ENCODE measurements at places on chromosomes 16 and 17.

DNA sequence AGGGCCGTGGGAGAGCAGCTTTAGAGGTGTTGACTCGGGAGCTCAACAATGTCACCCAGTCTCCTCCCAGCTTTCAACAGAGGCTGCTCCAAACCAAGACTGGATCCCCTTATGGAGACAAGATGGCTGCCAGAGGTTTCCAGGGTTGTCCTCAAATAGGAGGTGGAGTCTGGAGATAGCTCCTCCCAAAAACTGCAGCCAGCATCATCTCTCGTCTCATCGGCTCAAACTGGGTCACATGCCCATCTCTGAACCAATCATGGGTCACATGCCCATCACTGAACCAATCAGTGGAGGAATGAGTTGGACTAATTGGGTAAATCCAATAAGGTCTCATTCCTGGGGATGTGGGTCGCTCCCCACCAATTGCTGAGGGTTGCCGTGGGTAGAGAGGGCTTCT, 41.1 kb upstream of the C16orf82 start:
- no peak for DNase-seq

DNA sequence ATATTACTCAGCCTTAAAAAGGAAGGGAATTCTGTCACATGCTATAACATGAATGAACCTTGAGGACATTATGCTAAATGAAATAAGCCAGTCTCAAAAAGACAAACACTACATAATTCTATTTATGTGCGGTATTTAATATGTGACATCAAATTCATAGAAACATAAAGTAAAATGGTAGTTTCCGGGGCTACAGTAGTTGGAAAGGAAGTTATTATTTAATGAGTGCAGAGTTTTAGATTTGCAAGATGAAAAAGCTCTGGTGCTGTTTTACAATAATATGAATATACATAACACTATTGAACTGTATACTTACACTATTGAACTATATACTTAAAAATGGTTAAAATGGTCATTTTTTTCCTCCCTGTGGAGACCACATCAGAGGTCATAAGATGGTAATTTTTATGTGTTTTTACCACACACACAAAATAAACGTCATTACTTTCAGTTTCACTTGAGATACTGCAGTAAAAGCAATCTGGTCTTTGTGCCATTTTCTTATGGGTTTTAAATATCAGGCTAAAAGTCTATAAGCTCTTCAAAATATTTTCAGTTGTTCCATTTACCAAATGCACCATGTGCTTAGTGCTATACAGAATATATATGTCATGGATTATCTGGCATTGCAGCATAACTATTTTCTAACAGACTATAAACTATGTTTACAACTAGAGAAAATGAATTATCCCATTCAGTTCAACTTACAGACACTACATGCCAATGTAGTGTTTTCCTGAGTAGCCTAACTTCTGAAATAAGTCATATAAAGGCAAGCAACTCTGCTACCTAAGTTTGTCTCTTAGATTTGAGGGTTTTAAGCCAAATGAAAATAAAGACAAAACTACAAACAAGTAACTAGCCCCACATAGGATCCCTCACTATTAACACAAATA, 90.9 kb downstream of the SPAG9 start:
- DNase-seq: no peak

- DNase-seq: no peak
Observed at GRCh38 chr17:61097781-61098180, 301.9 kb upstream of the TBX2 start.

GRCh38 chr17:36943250-36944191, 5.2 kb upstream of the AATF start:
- no peak for DNase-seq

DNA sequence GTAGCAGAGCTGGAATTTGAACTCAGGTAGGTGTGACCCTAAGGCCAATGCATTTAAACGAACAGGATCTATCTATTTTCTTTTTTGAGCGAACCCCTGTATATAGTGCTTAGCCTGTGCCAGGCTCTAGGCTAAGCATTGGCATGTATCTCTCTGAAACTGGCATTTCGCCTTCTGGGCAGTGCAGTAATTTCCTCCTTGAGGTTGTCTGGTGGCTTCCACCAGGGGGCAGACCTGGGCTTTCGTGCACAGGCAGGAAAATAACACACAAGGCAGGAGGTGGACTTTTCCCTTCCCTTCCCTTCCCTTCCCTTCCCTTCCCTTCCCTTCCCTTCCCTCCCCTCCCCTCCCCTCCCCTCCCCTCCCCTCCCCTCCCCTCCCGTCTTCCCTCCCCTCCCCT, 34.4 kb upstream of the PRKCB start:
- peak; percentile 57 for DNase-seq

DNA sequence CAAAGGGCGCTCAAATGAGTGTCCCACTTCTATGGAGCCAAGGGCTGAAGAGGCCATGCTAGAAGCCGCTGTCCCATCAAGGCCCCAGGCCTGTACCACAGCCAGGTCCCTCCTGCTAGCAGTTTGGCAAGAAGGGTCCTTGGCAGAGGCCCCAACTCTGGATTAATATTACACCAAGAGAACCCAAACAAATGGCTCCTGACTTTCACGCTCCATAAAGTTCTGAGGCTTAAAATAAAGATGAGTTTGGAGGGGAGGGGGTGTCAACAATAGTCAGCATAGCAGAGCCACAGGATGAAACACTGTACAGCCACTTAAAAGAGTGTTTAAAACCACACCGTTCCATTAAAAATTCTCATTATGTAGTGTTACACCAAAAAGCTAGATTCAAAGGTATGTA, 30.5 kb downstream of the CUEDC1 start:
- DNase-seq: no peak

- DNase-seq: no peak
Observed at GRCh38 chr17:47304186-47304585, 19.6 kb upstream of the EFCAB13 start.

DNA sequence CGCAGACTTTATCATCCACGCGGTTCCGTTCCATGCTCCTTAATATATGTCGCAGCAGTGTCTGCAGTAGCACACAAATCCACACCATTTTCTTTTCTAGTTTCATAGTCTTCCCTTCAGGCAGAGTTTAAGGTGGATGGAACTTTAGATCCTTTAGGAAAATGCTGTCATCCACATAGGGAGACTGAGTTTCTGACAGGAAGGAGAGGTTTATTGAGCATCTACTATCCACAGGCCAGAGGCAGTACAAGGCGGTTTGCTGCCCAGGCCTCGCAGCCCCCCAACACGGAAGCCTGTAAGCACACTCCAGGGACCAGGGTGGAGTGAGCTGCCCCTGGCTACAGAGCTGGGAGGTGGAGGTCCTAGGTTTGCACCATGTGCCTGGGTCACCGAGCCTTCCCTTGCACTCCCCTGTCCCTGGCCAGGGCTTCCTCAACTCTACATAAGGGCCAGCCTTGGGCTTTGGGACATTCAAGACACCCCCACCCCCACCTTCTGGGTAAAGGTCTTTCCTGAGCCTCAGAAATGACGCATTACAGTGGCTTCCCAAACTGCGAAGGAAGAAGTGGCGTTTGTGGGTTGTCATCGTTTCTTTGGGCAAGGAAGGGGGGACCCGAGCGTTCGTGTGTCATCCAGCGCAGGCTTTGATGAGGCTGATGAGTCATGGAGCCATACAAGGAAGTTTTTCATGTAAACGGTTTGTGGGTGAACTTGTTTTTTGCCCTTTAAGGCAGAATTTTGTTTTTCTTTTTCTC, 146.5 kb upstream of the PLCG2 start:
- peak; percentile 70 for DNase-seq

GRCh38 chr17:29138971-29139691, 41.1 kb downstream of the MYO18A start:
- no peak for DNase-seq

GRCh38 chr17:1474402-1475189, 17.9 kb downstream of the MYO1C start:
- DNase-seq: no peak

DNA sequence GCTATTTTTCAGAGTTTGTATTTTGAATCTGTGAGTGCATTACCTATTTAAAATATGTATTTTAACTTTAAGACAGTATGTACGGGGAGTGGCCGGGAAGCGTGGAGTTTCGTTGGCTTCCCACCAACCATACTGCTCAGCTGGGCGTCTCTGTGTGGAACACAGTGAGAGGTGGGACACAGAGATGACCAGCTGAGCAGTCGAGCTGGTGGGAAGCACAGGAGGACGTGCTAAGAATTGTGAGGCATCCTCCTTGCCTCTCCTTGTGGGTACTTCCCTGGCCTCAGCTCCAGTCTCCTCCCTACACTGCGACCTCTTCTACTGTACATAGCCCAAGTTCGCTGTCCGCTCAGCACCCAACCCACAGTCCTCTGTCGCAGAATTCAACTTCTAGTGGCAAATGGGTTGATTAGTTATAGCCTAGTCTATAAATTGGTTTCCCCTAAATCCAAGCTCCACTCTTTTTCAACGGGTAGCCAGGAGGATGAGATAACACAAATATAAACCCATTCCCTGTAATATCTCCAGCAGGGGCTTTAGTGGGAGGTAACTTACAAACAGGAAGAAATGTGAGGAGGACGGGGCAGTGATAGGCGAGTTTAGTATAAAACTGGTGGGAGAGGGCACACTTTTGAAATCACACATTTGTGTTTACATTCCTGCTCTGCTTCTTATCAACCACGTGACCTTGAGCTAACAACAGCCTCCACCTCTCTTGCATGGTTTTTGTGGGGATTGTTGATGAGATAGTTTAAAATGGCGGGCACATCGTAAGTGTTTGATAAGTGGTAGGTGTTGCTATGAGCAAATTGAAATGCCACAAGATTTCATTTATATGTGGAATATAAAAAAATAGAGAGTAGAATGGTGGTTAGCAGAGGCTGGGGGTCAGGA, 211.9 kb upstream of the HS3ST3A1 start:
- DNase-seq: no peak

- no peak for DNase-seq
Observed at GRCh38 chr17:65467156-65467555, 94.3 kb downstream of the AXIN2 start.

GRCh38 chr16:27645396-27645795, 95.5 kb downstream of the KATNIP start:
- no peak for DNase-seq

DNA sequence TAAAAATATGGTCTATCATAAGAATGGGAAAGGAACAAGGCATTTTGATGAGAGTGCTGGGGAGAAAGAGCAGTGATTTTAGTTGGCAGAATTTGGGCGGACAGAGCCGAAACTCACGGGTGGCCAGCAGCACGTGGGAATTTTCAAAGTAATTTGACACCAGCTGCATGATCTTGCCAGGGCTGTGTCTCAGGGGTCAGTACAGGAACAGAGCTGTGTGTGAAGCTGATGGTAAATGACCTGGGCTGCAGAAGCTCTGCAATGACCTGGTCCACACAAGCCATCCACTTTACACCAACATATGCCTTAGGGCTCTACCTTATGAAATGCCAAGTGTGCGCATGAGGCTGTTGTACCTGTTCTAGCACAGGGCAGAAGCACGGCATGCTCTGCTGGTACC, 112.0 kb downstream of the ZFHX3 start:
- DNase-seq: no peak

DNA sequence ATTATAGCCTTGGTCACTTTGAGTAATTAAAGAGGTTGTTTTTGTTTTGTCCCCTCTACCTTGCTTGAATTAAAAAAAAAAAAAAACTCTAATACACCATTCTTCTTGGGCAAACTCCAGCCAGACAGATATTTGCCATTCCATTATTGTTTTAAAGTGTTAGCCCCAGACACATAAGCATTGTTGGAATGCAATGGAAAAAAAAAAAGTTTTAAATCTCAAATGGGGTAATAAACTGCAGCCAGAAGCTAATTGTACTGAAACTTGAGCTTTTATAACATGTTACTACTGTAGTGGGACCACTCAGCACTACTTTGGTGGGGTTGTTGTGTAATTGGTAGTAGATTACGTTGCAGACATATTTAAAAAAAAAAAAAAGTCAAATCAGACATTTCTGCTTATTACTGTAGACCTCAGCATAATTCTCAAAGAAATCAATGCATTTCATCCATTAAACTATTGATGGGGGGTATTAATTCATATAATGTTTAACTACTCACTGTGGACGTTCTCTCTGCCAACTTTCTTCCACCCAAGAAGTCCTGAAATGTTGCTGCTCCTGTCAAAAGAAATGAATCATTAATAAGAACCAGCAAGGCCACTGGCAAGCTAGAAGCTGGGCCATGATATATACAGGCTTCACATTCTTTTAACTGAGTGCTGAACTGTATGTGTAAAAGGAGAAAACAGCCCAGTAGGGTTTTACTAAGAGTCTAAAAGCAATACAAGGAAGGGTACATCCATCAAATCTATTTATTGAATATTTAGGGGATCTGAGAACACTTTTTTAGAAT, 626.6 kb upstream of the SOX9 start:
- DNase-seq: no peak

DNA sequence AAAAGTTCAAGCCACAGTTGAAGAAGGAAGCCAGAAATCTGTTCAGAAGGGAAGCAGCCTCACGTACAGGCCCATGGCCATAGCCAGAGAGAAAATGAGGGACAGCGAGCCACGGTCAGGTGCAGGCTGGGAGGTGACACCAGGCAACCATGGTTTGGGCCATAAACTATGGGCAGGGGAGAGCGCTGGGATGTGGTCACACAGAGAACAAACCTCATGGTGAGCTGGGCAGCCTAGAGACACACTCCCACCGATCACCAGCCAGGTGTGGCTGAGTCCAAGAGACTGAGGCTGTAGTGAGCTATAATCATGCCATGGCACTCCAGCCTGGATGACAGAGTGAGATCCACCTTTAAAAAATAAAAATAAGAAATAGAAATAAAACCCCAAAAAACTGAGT, 76.5 kb downstream of the NETO2 start:
- no peak for DNase-seq

DNA sequence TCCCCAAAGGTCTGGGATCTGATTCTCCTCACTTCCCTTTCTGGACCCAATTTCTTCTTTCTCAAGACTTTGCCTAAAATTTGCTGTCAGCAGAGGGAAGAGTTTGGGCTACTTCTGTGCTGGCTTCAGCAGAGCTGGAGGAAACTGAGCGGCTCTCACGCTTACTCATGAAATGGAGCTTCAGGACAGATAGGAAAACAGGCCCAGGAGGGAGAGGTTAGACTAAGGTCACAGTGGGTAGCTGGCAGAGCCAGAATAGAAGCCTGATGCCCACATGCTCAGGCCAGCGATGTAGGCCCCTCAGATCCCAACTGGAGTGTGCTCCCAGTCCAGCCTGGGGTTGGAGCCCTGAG, 593 bp downstream of the SLC38A7 start:
- DNase-seq: no peak

- no peak for DNase-seq
Observed at GRCh38 chr17:77466140-77466539, 325.4 kb downstream of the SEC14L1 start.

DNA sequence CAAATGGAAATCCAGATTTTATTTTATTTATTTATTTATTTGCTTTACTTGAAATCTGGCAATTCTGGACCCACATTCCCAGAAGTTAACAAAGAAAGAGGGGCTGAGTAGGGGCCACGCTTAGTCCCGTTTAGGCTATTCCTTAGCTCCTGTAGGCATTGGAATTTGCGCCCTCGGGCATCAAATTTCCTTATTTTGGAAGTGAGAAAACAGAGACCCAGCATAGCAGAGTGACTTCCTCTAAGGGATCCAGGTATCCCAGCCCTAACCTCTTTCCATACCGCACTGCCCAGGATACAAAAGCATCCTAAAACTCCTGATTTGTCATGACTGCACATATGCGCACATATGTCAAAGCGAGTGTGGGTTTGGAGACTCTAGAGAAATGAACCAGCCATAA, 19.0 kb upstream of the SMG1 start:
- no peak for DNase-seq
